ENCODE measurements at places on chromosomes 13 and 19.
A peak's percentile ranks its signal among the peaks of the same experiment; 100 is the strongest.

DNA sequence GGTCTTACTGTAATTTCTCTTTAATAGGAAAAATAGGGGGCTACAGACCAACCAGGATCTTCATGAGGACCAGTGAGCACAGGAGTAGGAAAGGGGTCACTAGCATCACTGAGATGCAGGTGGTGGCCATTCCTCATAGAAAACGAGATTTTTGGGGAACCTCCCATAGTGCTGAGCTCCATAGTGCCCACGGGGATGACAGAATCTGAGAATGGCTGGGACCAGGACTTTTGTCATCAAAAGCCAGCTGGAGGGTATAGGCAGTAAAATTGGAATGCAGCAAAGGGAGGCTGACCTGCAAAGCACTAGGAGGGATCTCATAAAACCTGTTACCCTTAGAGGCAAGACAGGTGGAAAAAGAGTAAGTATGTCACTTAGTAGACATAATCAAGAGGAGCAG, 28.4 kb upstream of the CEACAM21 start:
- H3K27ac ChIP-seq, result no peak overlapping the region
- DNase-seq, result no peak
- no peak overlapping the region for H3K4me3 ChIP-seq
- H3K36me3 ChIP-seq, result 0 out of 2 replicates have a peak, but pooled peaks cover 2% of the 10 kb centered on the region
- no peaks in the 10 kb centered on the region for H3K27me3 ChIP-seq
- H3K4me1 ChIP-seq, result no peaks in the 10 kb centered on the region

DNA sequence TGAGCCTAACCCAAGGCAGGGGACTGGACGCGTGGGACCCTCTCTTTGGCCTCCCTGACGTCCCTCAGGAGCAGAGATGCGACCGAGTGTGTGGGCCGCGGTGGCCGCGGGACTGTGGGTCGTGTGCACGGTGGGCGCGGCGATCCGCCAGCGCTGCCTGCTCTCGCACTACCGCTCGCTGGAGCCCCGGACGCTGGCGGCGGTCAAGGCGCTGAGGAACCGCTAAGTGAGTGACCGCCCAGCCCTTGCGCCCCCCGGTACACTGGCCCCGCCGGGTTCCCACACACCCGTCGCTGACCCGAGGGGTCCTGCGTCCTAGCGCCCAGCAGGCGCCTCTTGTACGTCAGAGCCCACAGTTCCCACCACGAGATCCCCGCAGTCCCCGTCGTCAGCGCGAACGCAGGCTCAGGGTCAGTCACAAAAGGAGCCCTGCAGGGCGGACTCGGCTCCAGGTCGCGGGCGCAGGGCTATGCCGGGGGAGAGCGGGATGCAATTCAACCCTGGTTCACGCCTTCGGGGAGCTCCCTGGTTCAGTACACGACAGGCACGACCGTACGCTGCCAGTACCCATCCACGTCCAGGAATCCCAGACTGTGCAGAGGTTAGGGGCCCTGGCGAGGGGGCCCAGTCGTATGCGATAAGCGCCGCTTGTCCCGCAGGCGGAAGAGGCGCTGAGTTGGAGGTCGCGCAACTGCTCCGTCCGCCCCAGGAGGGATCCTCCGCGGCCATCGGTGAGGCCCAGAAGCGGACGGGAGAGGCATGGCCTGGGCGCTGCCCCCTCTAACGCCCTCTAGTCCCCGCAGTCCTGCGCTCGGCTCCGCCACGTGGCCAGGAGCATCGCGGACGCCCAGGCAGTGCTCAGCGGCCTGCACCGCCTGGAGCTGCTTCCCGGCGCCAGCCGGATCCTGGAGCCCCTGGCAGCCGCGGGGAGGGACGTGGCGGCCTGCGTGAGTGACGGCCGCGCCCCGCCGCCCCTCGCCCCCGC, 3.6 kb upstream of the IFNL2 start:
- H3K4me3 ChIP-seq, result peak overlapping the region; percentile 77
- DNase-seq, result peak; percentile 67
- no peaks in the 10 kb centered on the region for H3K4me1 ChIP-seq

- no peaks in the 10 kb centered on the region for H3K36me3 ChIP-seq
- H3K4me3 ChIP-seq, result no peak overlapping the region
- no peak for DNase-seq
These were observed 12.2 kb downstream of the NFIX start for GRCh38 chr19:13007292-13008045.

DNA sequence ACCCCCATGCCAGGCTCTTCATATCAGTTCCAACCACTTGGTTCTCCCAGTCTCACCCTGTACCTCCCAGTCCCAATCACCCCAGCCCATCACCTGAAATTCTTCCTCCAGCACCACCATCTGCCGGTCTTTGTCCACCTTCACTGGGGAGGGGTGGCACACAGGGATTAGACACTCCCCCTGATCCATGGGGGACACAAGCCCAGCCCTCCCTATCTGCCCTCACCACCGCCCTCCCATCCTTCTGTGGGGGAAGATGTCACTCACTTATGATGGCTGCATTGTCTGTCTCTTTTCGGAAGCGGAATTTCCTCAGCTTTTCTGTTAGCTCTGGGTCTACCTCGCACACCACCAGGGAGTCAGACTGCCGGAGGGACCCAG, 685 bp downstream of the GMFG start:
- no peak overlapping the region for H3K27ac ChIP-seq
- no peak overlapping the region for H3K4me3 ChIP-seq
- no peak for DNase-seq

GRCh38 chr13:59472134-59472533, 691.6 kb downstream of the DIAPH3 start:
- peaks cover 15% of the 10 kb centered on the region for H3K36me3 ChIP-seq
- no peak overlapping the region for H3K27ac ChIP-seq

GRCh38 chr13:94296471-94296870, 183.0 kb downstream of the DCT start:
- DNase-seq, result no peak
- no peaks in the 10 kb centered on the region for H3K36me3 ChIP-seq
- H3K4me1 ChIP-seq, result no peaks in the 10 kb centered on the region
- no peaks in the 10 kb centered on the region for H3K27me3 ChIP-seq

DNA sequence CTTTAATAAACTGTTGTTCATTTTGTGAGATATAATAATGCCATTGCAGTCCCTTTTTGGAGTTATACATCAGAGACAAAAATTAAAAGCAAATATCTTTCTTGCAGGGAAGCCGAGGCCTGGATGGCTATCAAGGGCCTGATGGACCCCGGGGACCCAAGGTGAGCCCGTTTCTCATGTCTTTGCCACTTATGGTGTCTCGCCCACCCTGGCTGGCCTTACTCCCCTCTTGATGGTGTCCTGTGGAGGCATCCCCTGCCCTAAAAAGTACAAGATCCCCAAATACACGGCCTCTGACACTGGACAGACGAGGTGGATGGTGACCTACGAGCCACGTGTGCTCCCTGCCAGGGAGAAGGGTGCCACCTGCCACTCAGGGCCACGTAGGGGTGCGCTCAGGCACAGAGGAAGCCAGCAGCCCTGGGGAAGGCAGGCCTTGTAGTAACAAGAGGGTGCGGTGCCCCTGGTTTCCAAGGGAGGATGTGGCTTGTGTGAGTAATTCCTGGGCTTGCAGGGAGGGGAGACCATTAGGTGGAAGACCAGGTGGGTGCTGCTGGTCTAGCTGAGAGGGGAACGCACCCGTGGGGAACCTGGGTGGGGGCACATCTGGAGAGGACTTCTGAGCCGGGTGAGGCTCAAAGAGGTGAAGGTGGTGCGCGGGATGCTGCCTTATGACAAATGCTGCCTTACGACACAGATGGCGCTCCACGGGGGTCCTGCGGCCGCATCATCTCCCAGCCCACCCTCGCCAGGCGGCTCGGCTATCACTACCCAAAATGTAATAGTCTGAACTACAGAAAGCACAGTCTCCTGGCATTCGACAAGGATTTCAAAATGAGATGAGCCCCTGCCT, 115.6 kb downstream of the RAB20 start:
- no peak overlapping the region for H3K27ac ChIP-seq
- H3K36me3 ChIP-seq, result peaks cover 12% of the 10 kb centered on the region
- no peak overlapping the region for H3K4me3 ChIP-seq

DNA sequence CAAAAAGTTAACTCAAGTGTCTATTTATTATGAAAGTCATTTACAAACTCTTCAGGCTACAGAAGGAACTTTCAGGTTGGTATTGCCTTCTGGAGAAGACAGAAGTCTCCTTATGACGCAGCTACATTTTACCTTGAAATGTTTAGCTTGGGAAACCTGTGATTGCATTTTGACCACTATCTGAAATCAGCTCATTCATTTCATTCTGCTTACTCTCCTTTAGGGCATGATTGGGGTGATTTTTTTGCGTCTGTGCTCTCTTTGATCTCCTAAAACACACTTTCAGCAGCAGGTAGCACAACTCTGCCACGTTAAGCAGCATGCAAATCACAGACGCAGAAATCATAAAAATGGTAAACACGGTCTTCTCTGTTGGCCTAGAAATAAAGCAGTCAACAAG, 9.6 kb downstream of the GJB6 start:
- H3K4me1 ChIP-seq, result no peaks in the 10 kb centered on the region
- no peaks in the 10 kb centered on the region for H3K27me3 ChIP-seq
- H3K4me3 ChIP-seq, result no peak overlapping the region
- no peak for DNase-seq

GRCh38 chr19:47226426-47227351, 4.3 kb downstream of the BBC3 start:
- H3K27ac ChIP-seq, result peak overlapping the region; percentile 36
- H3K27me3 ChIP-seq, result no peaks in the 10 kb centered on the region
- H3K36me3 ChIP-seq, result peaks cover 18% of the 10 kb centered on the region

GRCh38 chr19:55212447-55212846, 3.1 kb upstream of the PTPRH start:
- no peak overlapping the region for H3K4me3 ChIP-seq
- no peak for DNase-seq
- H3K27ac ChIP-seq, result no peak overlapping the region
- peaks cover 6% of the 10 kb centered on the region for H3K36me3 ChIP-seq
- H3K4me1 ChIP-seq, result no peaks in the 10 kb centered on the region
- H3K27me3 ChIP-seq, result no peaks in the 10 kb centered on the region

DNA sequence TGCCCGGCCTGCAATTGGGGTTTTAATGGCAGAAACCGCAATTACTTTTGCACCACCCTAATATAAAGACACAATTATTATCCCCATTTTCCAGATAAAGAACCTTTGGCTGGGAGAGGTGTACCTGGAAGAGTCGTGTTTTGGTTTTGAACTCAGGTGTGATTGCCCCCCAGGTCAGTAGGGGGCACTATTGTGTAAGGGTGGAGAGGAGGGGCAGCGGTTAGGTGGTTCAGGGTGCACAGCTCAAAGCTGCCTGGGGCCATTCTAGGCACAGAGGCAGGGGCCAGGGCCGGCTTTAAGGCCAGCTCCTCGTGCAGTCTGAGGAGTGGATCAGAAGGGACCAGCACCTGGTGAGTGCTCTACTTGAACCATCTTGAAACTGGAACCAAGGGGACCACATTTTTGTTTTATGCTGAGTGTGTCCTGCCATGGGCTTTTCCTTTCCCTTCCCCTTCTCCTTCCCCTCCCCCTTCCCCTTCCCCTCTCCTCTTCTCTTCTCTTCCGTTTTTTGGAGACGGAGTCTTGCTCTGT, 5.8 kb upstream of the FCGRT start:
- H3K4me3 ChIP-seq, result peak overlapping the region; percentile 38
- H3K36me3 ChIP-seq, result no peaks in the 10 kb centered on the region
- no peak overlapping the region for H3K27ac ChIP-seq
- DNase-seq, result peak; percentile 90
- H3K4me1 ChIP-seq, result no peaks in the 10 kb centered on the region

- no peaks in the 10 kb centered on the region for H3K4me1 ChIP-seq
- DNase-seq, result no peak
- H3K36me3 ChIP-seq, result no peaks in the 10 kb centered on the region
These were observed 116.4 kb downstream of the TSHZ3 start for GRCh38 chr19:31232871-31233270.

DNA sequence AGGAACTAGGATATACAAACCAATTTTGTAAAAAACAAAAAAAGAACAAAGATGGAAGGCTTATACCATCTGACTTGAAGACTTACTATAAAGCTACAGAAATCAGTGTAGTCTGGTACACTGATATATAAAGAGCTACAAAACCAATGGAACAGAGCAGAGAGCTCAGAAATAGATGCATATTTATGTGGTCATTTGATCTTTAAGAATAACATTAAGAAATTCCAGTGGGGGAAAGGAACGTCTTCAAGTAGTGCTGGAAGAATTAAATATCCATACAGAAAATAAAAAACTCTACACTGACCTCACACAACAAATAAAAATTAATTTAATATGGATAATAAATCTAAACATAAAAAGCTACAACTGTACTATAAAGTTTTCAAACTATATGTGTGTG, 317.0 kb downstream of the ENOX1 start:
- no peaks in the 10 kb centered on the region for H3K36me3 ChIP-seq
- no peaks in the 10 kb centered on the region for H3K27me3 ChIP-seq
- H3K4me3 ChIP-seq, result no peak overlapping the region
- no peaks in the 10 kb centered on the region for H3K4me1 ChIP-seq

- H3K27ac ChIP-seq, result no peak overlapping the region
- no peaks in the 10 kb centered on the region for H3K27me3 ChIP-seq
- no peaks in the 10 kb centered on the region for H3K4me1 ChIP-seq
- no peaks in the 10 kb centered on the region for H3K36me3 ChIP-seq
- no peak for DNase-seq
- no peak overlapping the region for H3K4me3 ChIP-seq
These were observed 263.5 kb downstream of the FOXO1 start for GRCh38 chr13:40402931-40403431.

DNA sequence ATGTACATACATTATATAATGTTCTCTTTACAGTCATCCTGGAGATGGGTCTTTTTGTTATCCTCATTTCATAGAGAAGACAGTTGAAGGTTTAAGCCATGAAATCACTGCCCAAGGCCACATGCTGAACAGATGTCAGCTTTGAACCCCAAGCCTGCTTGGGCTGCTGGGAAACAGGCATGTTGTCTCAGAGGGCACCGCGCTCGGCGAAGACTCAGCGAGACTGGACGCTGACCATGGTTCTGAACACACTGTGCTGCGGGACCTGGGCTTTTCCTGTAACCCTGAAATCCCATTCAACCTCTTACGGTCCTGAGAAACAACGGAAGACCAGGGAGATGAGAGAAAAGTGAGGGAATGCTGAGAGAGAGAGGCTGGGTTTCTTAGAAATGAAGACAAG, 27.3 kb downstream of the LRFN3 start:
- H3K36me3 ChIP-seq, result no peaks in the 10 kb centered on the region
- DNase-seq, result peak; percentile 76
- H3K4me1 ChIP-seq, result no peaks in the 10 kb centered on the region
- H3K4me3 ChIP-seq, result no peak overlapping the region
- H3K27ac ChIP-seq, result no peak overlapping the region

GRCh38 chr13:106415971-106416370, 119.5 kb downstream of the EFNB2 start:
- H3K4me3 ChIP-seq, result no peak overlapping the region
- H3K27ac ChIP-seq, result no peak overlapping the region
- no peaks in the 10 kb centered on the region for H3K36me3 ChIP-seq

All from H9 (cell line).